Peyer's patch (tissue), 4 donors: ENCODE measurements at places on chromosomes 3 and 15.

DNA sequence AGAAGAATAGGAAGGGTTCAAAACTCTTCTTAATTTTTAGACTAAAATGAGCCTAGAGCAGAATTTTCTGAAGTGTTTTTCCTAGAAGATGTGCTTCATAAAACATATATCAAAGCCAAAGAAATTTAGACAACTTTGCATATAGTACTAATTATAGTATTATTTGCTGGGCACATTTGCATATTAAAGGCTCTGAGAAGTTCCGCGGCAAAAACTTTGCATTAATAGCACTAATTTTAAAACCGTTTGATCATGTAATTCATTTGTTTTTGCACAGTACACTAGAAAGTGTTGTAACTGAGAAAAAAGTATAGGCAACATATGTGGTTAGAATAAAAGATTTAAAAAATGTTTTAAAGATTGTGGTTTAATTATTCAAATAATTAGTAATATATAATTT is 412.0 kb upstream of the NR2F2 start:
- no peak for DNase-seq

DNA sequence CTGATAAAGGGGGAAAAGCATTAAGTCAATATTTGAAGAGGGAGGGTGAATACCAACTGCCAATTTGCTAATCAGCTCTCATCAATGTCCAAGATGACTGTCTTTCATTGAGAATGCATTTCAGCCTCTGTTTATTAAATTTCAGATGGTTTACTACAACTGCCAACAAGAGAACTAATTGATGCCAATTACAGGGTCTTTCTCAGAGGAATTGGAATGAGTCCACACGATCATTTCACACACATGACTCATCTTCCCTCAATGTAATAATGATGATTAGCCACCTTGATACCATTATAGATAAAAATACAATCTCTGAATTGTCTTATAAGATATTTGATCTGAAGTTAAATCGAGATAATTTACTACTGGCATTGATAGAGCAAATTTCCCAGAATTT is 1274.4 kb downstream of the ROBO2 start:
- no peak for DNase-seq

- DNase-seq = no peak
Measured at GRCh38 chr3:190554197-190554596, 40.3 kb downstream of the IL1RAP start.

GRCh38 chr15:55770806-55771205 is 27.9 kb upstream of the PRTG start:
- no peak for DNase-seq

DNA sequence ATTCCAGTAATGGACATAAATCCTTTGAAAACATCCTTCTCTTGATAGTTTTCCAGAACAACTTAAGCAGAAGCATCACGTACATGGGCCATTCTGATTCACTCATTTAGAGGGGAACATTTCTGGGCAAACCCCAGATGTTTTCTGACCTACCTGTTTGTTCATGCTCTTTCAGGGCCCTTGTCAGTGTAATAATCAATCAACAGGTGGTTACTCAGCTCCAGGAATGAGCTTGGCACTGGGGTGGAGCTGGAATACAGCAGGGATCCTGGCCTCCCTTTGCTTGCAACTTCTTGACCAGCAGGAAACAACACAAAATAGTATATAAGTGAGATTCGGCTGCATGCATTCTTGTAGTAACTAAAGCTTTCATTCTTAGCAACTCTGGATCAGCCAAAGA is 9.2 kb upstream of the UBE2E1 start:
- DNase-seq = no peak

DNA sequence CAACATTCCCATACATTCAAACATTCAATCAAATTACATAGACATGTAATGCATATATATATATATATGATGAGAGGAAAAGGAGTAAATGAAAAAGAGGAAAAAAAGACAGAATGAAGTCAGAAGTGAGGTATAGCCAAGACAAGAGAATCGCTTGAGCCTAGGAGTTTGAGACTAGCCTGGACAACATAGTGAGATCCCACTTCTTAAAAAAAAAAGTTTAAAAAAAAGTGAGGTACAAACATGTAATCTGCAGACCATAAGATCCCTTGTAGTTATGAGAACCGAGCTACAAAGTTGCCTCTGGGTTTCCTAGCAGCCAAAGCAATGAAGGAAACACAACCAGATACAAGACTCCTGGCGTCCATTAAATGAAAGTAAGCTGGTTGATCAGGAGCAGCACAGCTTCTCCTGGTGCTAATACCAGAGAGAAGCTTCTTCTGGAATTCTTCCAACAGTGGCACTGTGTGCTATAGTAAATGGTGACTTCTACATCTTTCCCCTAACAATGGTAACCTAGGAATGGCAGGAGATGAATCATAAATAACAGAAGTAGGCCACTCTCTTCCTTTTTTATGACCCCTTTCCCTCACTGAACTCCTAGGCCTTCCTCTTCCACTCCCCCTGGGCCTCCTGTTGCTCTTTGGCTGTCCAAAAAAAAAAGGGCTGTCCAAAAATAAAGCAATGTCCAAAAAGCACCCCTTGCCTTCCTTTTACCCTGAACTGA is 3.5 kb downstream of the KCNMB3 start:
- no peak for DNase-seq

DNA sequence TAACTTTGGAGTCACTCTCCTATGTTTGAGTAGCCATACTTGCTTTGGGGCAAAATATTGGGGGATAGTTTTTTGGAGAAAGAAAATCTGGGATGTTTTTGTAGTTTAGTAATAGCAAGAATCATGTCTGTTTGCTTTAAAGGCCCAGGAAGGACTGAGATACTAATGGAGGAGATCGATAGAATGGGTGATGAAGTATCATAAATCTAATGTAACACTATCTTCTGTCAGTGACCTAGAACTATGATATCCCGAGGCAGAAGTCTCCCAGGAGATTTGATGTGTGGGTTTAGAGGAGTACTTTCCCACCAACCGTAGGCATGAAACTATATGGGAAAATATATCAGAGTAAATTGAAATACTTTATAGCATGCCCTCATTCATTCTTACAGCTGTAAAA is 21.0 kb upstream of the NFKBIZ start:
- DNase-seq = no peak

- no peak for DNase-seq
Measured at GRCh38 chr3:19967812-19968211, 20.9 kb downstream of the RAB5A start.

DNA sequence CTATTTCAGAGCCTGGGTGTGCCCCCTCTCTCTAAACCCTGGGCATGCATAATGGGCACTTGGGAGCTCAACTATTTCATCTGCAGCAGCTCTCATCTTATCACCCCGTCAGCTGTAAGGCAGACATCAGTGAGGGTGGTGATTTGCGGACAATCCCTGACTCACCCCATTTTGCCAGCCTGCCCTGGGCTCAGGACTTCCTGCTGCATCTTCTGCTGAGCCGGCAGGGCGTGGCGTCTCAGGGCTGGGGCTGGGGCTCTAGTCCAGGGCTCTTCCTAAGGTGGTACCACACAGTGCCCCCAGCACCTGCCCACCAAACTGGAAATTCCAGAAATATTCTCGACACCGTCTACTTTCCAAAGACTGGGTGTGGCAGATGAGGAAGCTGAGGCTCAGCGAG is 925 bp upstream of the PSTPIP1 start:
- DNase-seq = no peak

DNA sequence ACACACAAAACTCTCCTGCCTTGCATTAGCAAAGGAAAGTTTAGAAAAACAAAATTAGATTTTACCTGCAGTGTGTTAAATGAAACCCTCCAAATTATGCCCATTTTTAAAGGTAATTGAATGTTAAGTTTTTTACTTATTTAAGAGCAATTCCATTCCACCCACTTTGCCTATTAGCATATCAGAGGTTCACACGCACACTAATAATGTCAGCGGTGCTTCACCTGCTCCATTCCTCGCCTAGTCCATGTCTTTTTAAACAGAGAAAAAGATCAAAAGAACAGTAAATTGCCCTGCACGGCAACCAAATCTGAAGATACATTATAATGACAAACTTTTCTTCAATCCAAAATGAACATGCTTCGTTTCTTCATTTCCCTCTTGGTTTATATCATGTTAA is 97.3 kb upstream of the LRRN1 start:
- no peak for DNase-seq

DNA sequence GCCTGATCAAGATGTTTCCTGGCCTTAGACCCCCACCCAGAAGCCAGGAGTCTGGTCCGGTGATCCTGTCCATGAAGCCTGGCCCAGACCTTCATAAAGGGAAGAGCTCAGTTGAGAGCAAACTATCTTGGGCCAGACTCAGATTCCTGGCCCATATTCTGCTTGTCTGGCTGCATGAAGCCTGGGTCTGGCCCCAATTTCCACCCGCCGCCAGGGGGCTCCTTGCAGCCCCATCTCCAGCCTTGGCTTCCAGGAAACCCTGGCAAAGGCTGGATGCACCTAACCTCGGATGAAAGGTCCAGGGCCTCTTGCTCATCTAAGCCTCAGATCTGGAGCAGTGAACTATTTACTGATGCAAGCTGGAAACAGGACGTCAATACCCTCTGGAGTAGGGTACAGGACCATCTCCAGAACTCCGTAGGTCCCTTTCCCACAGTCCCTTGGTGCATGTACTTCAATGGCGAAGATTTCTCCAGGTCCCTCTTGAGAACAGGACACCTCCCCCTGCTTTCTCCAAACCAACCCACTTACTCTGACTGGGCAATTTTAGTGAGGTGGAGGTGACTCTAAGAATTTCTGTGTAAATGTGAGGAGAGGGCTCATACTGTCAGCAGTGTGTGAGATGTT is 5.6 kb downstream of the FOXL2 start:
- peak; percentile 72 for DNase-seq

DNA sequence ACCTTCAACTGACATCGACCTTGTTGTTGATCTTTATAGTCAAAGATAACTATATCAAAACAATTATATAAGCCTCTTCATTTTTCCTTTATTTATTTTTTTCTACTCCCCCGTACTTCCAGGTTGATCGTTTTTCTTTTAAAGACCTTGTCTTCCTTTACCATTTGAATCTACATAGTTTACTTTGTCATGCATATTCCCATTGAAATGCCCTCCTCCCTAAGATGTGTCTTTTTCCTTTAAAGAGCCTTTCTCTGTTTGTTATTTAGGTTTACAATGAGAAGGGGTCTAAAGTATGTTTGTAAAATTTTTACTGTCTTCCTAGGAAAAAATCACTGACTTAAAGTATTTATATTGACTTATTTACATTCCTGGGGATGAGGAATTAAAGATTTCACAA is 29.4 kb upstream of the ZNF717 start:
- no peak for DNase-seq

GRCh38 chr3:156681002-156681401 is 6.6 kb downstream of the TIPARP start:
- no peak for DNase-seq

GRCh38 chr3:23649448-23649847 is 156.3 kb upstream of the UBE2E1 start:
- no peak for DNase-seq

- no peak for DNase-seq
Measured at GRCh38 chr3:142056656-142057330, 92.6 kb downstream of the TFDP2 start.

DNA sequence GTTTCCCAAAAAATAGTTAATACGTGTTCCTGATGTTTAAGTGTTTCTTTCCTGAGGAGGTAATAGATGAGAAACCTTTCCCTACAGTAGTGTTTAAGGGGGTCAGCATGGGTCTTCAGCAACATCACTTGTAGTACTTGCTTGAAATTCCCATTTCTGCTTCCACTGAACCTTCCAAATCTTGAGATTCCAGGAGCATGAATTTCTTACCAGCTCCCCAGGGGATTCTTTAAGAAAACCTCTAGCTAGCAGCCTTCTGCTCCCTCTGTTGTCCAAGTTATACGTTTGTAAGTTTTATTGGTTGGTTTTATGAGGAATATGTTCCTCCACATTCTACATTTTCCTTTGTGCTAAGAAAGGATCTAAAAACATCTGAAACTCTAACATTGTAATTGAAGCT is 38.2 kb upstream of the ACP3 start:
- no peak for DNase-seq

DNA sequence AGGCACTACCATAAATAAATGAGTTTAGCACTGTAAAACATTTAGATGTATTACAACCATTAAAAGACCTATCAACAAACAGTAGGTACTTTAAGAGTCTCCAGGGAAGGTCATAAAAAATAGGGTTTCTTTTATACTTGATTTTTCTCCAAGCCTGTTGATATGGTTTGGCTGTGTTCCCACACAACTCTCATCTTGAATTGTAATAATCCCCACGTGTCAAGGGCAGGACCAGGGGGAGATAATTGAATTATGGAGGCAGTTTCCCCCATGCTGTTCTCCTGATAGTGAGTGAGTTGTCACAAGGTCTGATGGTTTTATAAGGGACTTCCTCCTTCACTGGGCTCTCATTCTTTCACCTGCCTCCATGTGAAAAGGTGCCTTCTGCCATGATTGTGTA is 468.9 kb upstream of the UBE2E2 start:
- no peak for DNase-seq

DNA sequence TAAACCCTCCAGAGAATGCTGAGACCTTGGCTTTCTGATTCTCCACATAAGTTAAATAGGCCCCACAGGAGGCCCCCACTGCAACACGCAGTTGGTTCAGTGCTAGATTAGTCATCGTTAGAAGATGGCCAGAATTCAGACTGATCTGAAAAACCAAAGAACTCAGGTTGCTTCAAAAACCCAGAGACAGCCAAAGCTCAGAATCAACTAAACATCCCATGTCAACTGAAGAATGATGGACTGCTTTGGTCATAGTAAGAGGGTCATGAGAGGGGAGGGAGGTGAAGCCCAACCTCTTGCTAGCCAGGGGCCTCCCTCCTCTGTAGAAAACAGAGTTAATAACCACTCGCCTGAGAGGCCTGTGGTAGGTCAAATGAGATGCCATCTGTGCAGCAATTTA is 93.1 kb downstream of the AKAP13 start:
- no peak for DNase-seq

DNA sequence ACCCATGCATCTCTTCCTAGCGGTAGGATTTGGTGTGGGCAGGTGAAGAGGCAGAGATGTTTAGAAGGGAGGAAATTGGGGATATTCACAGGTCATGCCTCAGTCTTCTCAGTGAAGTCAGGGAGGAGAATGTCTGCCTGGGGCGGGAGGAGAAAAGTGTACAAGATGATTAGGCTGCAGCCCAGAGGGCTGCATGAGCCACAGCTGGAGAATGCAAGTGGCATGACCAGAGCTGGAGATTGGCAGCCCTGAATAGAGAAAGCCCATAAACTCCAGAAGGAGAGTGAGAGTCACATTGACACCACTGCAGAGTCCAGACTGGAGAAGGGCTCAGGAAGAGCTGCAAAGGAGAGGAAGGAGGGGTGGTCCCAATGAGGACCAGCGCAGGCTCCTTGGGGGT is 22.6 kb downstream of the PDHB start:
- DNase-seq = no peak
